NCI-H2171 (cell line): ENCODE measurements at places on chromosomes 2 and 18.

DNA sequence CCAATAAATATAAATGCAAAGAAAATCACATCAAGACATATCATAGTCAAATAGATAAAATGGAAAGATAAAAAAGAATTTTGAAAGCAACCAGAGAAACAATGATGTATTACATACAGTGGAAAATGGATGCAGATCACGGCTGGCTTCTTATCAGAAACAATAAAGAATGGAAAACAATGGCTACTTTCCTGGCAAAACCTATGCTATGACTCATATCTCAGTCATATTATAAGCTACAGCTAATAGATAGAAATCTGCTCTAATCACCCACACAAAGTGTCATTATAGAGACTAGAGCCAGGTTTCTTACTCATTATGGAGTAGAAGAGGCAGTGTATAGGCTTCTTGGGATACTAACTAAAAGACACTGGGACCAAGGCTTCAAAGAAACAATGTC is 93.5 kb upstream of the TACR1 start:
- no peak for DNase-seq

GRCh38 chr2:187594801-187595200 is 40.6 kb upstream of the TFPI start:
- no peak for DNase-seq

GRCh38 chr2:141068053-141068682 is 1062.6 kb downstream of the LRP1B start:
- DNase-seq: no peak

DNA sequence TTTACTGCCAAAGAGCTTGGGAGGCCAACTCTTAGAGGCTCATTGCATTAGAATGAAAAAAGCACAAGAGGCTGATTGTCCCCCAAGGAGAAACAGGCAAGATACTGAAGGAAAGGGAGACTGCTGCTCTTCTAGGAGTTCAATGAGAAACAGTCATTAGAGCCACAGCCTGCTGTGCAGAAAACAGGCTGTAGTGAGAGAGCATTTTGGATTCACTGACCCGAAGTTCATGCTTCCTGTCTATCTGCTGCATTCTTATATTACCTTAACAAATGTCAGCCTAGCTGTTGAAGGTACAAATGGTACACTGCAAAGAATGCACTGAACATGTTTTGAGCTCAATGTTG is 423.3 kb downstream of the SETBP1 start:
- no peak for DNase-seq

GRCh38 chr2:126990605-126991532 is 92.2 kb downstream of the TEX51 start:
- no peak for DNase-seq

DNA sequence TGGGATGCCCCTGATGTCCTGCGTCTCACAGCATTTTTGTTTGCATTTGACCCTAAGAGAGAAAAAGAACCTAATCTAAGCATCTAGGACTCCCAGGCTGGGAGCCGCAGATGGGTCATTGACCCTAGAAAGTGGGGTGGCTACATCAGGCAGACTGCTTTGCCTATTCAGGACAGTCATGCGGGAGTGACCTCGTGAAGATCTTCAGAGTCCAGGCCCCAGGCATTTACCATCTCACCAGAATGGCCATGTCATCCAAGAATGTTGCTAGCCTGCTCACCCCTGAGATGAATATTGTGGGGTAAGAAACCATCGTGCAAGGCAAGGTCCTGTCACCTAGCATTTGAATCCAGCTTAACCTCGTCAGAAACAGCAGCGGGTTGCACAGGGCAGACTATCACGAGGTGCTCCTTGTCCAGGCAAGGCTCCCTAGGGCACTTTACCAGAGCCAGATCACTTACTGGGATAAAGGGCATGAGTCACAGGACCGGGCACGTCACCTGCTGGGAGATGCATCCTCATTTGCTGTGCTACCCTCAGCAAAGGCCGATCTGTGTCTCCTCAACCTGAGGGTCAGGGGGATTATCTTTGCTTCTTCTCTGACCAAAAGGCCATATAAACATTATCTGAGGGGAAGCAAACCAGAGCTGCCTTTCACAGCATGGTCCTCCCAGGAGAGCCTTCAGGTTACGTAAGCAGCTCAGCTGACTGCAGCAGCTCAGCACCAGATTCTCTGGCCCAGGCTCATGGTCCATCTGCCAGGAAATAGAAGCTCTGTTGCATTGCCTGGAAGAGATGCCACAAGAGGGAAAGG is 162.3 kb downstream of the ACKR3 start:
- no peak for DNase-seq

- no peak for DNase-seq
These were observed 15.2 kb downstream of the SMAD2 start for GRCh38 chr18:47915229-47915628.

DNA sequence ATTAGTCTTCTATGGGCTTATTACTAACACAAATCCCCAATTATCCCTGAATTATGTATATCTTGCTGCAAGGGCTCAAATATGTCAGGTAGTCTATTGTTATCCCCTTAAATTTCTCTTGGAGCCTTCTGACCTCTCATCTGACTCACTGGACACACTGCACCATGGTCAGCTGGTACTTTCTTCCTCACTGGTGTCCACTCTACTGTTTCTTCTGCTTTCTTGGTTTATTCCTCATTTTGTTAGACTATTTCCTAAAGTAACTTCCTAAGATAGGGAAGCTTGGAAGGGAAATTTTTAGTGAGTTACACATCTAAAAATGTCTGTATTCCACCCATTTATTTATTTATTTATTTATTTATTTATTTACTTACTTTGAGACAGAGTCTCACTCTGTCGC is 26.5 kb downstream of the WDR35 start:
- no peak for DNase-seq

DNA sequence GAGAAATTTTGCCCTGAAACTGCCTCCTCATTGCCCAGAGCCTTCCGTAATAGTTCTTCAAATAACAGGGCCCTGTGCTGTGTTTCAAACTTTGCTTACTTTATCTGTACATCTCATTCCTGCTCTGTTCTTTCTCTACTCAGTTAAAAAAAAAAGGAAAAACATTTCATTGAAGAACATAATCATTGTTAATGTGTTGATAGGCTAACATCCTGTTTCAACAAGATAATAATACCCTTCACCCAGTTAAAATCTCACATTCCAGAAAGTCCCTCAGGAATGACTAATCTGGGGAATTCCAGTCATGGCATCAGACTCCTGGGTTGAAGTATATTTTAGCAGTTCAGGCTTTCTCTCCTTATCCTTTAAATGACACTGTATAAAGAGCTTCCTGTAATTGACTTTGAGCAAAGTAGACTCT is 45.6 kb upstream of the ITGAV start:
- no peak for DNase-seq

DNA sequence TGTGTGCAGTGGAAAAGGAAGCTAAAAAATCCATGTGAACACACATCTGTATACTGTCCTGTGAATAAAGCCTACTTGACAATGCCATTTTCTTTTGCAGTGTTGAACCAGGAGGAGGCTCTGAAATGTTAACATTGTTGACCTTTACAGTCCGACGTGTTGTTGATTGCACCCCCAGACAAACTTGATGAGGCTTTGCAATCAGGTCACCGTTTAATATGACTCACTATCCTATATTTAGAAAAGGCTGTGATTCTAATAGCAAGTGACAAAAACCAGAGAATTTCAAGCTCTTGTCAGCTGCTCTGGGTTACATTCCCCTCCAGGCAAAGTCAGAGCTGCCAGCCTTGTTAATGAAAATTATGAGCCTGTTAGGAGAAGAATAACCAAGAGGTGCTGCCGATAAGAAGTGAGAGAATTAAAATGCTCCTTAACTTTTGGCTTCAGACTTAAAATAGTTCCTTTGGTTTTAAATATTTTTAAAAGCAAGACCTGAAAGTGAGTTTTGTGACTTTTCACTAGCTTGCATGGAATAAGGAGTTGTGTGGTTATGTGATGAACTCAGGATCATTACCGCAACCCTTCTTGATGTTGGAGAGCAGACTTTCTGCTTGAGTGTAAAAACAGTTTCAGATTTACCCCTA is 162.1 kb downstream of the QPCT start:
- DNase-seq: no peak

- no peak for DNase-seq
These were observed 622 bp downstream of the RAB12 start for GRCh38 chr18:8609659-8610458.

GRCh38 chr2:137957033-137957432 is 7.2 kb upstream of the HNMT start:
- no peak for DNase-seq

DNA sequence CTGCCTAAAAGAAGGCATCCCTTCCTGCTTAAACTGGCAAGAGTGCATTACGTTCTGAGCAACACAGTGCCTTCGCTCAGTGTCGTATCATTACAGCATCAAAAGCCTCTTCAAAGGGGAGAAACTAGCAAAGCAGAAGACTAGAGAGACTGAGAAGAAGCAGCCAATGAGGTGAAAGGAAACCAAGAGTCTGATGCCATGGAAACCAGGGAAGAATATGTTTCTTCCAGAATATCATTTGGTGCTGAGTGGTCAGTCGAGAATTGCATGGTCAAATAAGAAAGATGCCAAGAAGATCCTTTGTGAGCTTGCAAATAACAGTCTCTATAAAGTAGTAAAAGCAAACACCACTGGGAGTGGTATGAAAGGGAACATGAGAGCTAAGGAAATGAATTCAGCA is 312.1 kb upstream of the CHST9 start:
- DNase-seq: no peak

- DNase-seq: no peak
These were observed 233.3 kb downstream of the MBD2 start for GRCh38 chr18:53991202-53991601.

DNA sequence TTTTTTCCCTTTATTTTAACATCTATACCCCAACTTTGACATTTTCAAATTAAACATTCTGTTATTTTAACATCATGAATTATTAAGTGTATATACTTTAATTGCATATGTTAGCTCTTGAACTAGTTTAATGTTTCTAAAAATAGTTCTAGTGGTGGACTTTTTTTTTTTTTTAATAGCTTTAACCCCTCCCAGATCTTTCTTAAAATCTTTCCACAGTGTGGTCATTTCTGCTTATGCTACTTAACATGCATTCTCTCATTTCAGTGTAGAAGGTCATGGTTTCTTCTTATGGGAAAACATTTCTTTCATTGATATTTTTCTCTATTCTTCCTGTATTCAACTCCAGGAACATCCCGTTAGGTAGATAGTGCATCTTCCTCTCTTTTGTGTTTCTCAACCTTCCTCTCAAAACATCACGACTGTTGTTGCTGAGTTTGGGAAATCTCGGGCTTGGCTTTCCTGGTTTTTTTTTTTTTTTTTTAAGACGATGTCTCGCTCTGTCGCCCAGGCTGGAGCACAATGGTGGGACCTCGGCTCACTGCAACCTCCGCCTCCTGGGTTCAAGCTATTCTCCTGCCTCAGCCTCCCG is 849 bp upstream of the TMEM18 start:
- no peak for DNase-seq

DNA sequence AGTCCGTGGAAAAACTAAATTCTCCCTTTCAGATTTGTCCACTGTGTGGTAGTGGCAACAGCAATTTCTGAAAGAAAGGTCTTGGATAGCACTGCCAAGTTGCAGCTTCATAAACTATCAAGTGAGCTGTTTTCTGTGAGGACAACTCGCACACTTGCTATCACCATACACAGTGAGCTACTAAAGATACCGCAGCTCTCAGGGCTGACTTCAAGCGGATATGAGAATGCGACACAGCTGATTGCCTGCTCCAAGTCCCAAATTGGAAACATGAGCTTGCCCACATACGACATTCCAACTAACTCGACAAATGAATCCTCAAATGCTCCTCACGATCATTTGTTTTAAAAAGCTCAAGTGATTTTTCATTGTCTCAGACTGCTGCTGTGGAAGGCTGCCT is 46.2 kb downstream of the E2F6 start:
- no peak for DNase-seq

- DNase-seq: no peak
These were observed 118.2 kb upstream of the IL1R2 start for GRCh38 chr2:101873543-101873942.

GRCh38 chr2:238635647-238636051 is 208.9 kb downstream of the ASB1 start:
- DNase-seq: no peak

DNA sequence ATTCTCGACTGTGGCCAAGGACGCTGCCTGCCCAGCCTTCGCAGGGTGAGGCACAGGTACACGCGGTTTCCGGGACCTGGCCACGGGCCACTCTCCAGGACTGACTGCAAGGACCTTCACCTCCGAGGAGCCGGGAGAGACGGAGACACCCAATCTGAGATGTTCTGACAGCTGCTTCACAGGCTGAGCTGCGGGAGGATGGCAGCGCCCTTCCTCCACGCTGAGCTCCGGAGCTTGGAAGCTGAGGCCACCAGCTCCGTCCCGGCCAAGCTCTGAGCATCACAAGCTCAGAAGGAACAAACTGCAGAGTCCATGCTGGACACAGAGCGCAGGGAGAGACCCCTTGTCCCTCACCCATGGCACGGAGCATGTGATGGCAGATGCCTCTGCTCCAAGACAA is 71.1 kb upstream of the CTDP1 start:
- DNase-seq: no peak

- DNase-seq: no peak
These were observed 42.7 kb downstream of the ACSL3 start for GRCh38 chr2:222903234-222904220.

- peak; percentile 55 for DNase-seq
These were observed 22.5 kb downstream of the TXNL1 start for GRCh38 chr18:56615738-56616520.

GRCh38 chr2:111148225-111148873 is 27.6 kb downstream of the BCL2L11 start:
- no peak for DNase-seq

- DNase-seq: no peak
These were observed 35.6 kb downstream of the VIT start for GRCh38 chr2:36731941-36732672.

GRCh38 chr18:10841203-10841602 is 308.2 kb downstream of the PIEZO2 start:
- no peak for DNase-seq

DNA sequence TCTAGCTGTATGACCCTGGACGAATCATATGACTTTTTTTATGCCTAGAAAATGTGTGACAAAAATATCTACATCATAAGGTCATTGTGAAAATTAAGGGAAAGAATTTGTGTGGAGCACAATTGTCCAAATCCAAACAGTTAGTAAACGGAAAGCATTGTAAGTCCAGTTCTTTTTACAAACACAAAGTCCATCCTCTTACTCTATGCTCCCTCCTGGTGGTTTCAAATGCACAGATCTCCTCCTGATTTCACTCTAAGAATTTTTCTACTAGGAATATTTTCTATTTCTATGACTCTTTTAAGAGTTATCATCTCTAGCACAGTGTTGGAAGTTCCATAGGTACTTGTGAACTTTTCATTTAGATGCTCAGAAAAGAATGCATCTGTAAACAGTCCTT is 125.2 kb upstream of the ARL5A start:
- DNase-seq: no peak

DNA sequence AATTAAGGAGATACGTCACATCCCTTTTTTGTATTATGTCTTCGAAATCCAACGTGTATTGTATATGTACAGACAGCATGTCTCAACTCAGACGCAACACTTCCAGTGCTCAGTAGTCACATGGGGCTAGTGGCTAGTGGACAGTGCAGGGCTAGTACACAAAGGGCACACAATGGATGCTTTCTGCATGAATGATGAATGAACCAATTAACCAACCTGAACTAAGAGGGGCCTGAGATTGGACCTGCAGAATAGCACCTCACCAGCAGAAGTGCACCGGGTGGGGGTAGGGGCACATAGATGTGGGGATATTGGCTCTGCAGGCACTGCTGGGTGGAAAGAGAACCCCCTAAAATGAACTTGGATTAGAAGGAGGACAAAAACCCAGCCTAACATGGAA is 20.7 kb downstream of the ST8SIA5 start:
- DNase-seq: no peak

GRCh38 chr2:172480301-172481218 is 53.2 kb downstream of the ITGA6 start:
- DNase-seq: no peak
